ENCODE measurements at places on chromosomes 4 and X.

DNA sequence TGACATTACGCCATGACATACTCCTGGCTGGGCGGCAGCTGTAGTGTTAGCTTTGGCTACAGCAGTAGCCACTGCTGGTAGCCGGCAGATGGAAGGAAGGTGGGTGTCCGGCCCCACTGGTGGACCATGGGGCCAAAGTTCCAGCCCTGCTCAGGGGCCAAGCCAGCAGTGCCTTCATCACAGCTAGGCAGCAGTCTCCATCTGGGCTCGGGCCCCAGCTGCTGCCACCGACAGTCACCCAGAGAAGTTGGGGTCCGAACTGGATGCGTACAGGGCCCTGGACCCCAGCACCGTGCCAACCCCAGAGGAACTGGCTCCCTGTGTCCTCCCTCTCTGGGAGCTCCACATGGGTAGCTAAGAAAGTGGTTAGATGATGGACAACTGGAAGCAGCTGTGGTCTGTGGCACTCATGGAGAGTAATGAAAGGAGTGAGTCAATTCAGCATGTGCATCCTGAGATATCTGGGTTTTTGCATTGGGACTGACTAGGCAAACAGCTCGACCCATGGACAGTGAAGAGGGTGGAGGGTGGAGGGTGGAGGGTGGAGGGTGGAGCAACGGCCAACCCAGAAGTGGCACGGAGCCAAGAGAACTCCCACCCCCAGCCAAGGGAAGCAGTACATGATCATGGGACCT lies 366.6 kb upstream of the GRIA3 start:
- H3K27ac ChIP-seq = no peak overlapping the region
- no peak for DNase-seq
- H3K4me1 ChIP-seq = no peaks in the 10 kb centered on the region
- H3K4me3 ChIP-seq = no peak overlapping the region

DNA sequence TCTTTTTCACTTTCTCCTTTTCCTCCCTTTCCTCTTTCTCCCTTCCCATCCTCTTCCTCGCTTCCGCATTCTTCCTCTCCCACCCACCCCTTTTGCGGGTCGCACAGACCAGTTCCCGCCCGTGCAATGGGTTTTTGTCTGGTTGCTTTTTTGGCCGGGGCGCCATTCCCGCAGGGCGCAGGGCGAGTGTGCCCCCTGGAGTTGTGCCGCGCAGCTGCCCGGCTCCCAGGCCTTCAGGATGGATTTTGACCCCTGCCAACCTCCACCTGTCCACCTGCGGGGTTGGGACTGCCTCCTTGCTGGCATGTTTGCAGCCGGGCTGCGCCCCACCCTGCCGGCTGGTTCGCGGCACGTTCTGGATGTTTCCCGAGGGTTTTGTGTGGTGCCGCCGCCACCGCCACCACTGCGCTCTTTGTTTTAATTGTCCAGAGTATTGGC lies 578 bp upstream of the SEL1L3 start:
- no peaks in the 10 kb centered on the region for H3K36me3 ChIP-seq
- peak; percentile 85 for DNase-seq
- H3K4me3 ChIP-seq = peak overlapping the region; percentile 83

DNA sequence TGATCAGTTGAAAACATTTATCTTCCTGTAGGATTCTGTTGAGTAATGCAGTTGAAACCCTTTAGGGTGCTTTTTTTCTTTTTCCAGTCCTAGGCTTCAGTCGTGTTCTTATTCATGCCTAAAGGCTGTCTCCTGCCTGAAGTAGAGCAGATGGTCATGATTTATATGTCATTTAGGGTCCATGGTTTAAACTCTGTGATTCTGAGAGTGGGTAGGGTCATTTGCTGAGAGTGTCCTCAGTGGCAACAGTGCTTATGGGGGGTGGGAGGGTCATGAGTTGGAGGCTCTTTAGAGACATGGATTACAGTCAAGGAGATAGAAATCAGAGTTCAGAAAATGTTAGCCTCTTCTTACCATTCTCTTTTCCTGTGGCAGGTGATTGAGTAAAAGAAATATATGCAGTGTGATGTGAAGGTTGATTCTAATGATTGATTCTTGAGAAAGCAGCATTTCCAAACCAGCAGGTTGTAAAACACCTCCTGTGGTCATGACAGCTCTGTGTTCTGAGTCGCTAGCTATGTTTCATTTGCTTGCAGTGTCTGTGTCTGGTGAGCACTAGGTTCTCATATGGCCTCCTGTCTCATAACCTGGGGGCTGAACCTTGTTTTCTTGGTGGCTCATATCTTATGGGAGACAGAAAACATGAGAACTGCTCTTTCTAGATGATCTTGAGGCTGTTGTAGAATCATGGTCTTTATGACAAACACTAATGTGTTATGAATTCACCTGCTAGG lies 60.4 kb downstream of the JADE1 start:
- H3K4me1 ChIP-seq = no peaks in the 10 kb centered on the region
- H3K4me3 ChIP-seq = no peak overlapping the region
- H3K27me3 ChIP-seq = no peaks in the 10 kb centered on the region

- H3K27ac ChIP-seq = no peak overlapping the region
- no peaks in the 10 kb centered on the region for H3K36me3 ChIP-seq
- H3K4me1 ChIP-seq = no peaks in the 10 kb centered on the region
- no peak overlapping the region for H3K4me3 ChIP-seq
Observed at GRCh38 chr4:131001371-131001770, 1905.4 kb downstream of the C4orf33 start.

DNA sequence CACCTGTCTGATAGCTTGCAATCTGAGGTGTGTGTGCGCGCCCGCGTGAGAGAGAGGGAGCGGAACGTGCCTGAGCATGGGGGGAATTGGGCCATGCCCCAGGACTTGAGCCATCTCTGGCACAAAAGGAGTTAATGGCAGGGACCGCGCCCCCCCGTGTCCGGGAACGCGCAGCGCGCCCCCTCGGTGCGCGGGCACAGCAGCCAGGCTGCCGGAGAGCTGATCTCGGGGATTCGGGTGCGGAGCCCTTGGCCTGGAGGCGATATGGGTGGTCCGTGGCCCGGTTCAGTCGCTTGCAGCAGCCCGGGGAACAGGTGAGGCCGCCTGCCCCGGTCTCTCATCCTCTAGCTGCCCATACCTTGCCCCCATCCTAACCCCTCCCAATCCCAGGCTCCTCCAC lies at the start of gene NLGN3:
Gene NLGN3, plus strand, starts transcription at position 191 of the 400 bp plus-strand sequence. CDS start 2,909 bp downstream, outside the sequence.
- no peaks in the 10 kb centered on the region for H3K4me1 ChIP-seq
- no peak within 1 kb of the TSS for H3K27ac ChIP-seq
- DNase-seq = no peak
- peak within 1 kb of the TSS; percentile 45 for H3K4me3 ChIP-seq

DNA sequence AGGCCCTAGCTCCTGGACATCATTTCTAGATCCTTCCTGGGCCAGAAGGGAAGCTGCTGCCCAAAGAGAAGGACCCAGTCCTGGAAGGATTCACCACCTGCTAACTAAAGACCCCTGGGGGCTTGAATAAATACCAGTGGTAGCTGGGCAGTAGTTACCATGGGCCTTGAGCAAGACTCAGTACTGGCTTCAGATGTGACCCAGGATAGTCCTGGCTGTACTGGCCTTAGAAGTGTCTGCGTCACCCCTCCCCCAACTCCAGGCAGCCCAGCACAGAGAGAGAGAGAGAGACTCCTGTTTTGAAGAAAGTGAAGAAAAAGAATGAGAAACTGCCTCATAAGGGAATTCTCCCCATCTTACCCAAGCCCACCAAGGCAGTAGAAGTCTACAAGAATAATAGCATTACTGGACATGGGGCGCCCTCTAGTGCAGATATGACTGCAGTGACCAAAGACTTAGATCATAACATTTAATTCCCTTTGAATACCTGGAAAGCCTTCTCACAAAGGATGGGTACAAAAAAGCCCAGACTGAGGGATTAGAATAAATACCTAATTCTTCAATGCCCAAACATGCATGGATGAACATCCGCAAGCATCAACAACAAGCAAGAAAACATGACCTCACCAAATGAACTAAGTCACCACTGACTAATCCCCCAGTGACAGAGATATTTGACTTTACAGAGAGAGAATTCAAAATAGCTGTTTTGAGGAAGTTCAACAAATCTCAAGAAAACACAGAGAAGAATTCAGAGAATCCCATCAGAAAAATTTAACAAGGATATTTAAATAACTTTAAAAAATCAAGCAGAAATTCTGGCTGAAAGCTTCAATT lies 171.8 kb downstream of the HNRNPD start:
- H3K4me3 ChIP-seq = no peak overlapping the region
- DNase-seq = no peak
- H3K27ac ChIP-seq = no peak overlapping the region
- H3K27me3 ChIP-seq = no peaks in the 10 kb centered on the region

DNA sequence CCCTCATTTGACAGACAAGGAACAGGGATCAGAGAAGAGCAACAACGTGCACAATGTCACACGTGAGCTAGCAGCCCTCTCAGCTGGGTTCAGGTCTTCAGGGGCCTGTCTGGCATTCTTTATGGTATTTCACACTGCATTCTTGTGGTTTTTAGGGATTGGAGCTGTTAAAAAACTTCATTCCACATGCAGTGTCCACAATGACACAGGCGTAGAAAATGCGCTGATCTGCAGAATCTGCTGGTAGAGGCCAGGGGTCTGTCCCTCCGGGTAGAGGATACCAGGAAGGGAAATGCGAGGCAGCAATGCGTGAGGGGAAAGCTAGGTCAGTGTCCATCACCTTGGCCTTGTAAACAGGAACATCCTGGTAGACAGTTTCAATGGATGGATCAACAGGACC lies 36.6 kb downstream of the MAP7D3 start:
- H3K36me3 ChIP-seq = peaks cover 2% of the 10 kb centered on the region
- peaks cover 15% of the 10 kb centered on the region for H3K4me1 ChIP-seq
- no peak for DNase-seq
